NCI-H2227 treated with DMSO at 0.1 percent for 48 hours (cell line): ENCODE measurements at places on chromosomes 12 and 14.

GRCh38 chr12:47986832-47987231, 17.4 kb downstream of the COL2A1 start:
- DNase-seq: no peak

DNA sequence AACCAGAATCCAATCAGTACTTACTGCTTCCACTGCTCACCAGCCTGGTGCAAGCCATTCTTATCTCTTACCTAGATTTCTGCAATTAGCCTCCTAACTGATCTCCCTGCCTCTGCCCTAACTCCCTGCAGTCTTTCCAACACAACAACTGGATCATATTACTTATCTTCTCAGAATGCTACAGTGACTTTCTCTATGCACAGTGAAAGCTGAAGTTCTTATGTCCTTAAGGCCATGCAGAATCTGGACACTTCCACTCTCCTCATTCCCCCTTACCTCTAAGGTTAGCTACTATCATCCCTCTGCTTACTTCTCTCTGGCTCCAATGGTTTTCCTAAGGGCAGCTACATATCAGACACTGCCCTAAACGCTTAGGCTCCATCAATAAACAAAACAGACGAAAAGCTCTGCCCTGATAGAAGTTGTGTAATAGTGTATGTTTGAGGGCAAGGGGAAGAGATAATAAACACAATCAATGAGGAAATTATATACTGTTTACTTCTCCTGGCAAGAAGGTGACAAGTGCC, 4.0 kb downstream of the KTN1 start:
- no peak for DNase-seq

GRCh38 chr14:55401751-55402150, 9.9 kb downstream of the ATG14 start:
- DNase-seq: no peak

GRCh38 chr12:120971299-120972180, 6.8 kb upstream of the HNF1A start:
- DNase-seq: peak; percentile 38

DNA sequence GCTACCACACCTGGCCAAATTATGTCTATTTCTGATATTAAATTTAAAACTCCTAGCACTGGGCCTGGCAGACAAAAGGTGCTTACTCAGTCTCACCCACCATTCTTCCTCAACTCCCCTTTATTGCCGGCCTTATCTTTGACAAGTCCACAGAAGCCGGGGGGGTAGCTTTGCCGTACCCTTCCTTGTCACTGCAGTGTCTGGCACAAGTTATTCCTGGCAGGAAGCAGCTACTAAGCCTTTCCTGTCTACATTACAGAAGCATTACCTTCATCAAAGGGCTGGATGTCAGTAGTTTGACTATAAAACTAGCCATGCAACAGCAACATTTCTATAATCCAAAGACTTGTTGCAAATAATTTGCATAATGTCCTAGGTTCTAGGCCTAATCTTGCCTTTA, 127.1 kb downstream of the PRICKLE1 start:
- no peak for DNase-seq

GRCh38 chr12:56299308-56299852, 750 bp downstream of the CS start:
- peak; percentile 23 for DNase-seq

DNA sequence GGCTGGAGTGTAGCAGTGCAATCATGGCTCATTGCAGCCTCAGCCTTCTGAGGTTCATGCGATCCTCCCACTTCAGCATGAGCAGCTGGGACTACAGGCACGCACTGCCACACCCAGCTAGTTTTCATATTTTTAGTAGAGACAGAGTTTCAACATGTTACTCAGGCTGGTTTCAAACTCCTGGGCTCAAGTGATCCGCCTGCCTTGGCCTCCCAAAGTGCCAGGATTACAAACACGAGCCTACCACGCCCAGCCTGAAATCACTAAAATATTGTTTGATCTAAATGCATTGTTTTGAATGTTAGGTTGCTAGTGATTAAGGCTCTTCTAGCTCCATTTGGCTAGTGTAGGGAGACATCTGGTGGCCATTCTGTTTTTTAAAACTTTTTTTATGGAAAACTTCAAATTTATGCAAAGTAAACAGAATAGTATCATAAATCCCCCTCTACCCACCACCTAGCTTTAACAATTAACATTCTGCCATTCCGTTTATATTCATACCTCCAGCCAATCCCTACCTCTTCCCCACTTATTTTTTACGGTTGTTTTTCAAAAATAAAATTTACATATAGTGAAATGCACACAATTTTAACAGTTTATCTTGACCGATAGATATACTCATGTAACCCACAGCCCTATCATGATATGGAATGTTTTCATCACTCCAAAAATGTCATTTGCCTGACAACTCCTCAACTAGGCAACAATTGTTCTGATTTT, 37.8 kb downstream of the MYO1H start:
- peak; percentile 76 for DNase-seq

- DNase-seq: peak; percentile 16
Observed at GRCh38 chr14:69685716-69686115, 74.3 kb downstream of the SUSD6 start.

- peak; percentile 31 for DNase-seq
Observed at GRCh38 chr12:22709292-22709691, 84.3 kb downstream of the ETNK1 start.

GRCh38 chr14:31955936-31956579, 121.0 kb upstream of the ARHGAP5 start:
- DNase-seq: no peak
